ENCODE measurements at places on chromosomes 3 and 15.

DNA sequence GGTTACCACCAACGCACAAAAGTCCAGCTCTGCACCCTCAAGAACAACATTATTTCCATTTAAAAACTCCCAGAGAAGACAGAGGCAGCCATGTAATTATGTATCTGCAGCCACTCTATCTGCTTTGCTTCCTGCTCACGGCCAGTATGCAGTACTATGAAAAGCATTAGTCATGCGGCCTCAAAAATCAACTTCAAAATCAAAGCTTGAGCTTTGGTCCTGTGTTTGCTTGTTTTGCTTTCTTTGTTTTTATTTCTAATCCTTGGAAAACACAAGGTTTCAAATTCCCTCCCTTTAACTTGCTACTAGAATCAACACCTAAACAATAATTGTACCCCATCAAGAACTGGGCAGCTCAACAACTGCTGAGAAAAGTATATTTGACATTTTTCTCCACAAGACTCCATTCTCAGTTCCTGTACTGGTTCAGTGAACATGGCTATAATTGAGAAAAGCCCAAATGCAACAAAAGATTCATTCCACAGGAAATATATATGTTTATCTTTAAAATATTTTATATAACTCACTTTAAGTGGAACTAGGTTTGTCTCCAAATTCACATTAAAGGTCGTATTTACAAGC lies 37.6 kb downstream of the GBE1 start:
- DNase-seq: no peak

DNA sequence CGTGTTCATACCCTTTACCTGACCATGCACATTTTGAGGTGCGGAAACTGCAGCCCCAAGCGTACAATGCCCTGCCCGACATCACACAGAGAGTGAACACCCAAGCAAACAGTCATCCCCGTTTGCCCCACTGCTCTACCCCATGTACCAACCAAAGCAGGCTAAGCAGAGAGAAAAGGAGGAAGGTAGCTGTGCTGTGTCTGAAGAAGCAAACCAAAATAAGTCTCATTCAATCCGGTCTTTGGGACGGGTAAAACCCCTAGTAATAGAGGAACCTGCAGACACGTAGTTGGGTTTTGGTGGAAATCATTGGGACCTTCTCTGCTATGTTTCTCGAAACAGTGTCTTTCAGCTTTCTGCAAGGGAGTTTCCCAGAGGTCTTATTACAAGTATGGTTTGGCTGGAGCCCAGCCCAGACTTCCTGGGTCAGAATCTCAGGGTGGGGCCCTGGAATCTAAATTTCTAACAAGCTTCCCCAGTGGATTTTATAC lies 164.6 kb upstream of the HES1 start:
- no peak for DNase-seq

GRCh38 chr3:18075799-18076198 lies 333.4 kb upstream of the TBC1D5 start:
- no peak for DNase-seq

DNA sequence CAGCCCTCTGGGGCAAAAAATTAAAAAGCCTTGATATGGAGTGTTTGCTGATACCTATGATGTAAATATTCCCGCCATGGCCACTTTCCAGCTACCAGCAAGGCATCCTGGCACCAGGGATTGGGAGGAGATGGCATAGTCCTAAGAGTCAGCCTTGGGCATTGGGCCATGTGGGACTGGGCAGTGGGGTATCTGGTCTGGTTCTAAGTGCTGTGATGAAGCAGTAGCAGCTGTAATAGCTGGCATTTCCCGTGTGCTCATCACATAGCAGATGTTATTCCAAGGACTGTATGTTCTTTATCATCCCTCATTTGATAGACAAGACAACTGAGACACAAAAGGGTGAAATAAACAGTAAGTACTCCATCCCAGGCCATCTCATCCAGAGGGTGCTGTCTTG lies 6.9 kb upstream of the SACM1L start:
- DNase-seq: no peak

- no peak for DNase-seq
These were observed 424.7 kb upstream of the THBS1 start for GRCh38 chr15:39156166-39156565.

All from WTC11 (cell line).